ENCODE measurements at places on chromosomes 4 and X. TPM values are rescaled to one million over a fixed set of nuclear protein-coding genes. Genes with fewer than 3 reads are reported as not detected.

DNA sequence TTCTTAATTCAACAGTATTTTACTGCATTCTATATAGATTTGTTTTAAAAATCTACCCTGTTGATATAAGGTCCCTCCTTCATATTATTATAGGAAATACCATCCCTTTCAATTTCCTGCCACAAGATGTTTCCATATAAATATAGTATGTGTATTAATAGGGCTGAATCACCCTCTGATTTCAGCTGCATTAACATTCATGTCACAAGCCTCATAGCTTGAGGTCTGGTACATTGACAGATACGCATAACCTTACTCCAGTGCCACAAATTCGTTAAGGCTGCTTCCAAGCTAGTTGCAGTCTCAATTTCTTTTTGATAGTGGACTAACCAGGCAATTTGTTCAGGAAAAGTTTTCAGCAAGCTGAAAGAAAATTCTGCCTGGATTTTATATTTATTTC lies 128.4 kb downstream of the KLHL34 start:
- H3K4me1 ChIP-seq = no peaks in the 10 kb centered on the region
- no peak overlapping the region for H3K27ac ChIP-seq
- H3K36me3 ChIP-seq = peaks cover 17% of the 10 kb centered on the region

DNA sequence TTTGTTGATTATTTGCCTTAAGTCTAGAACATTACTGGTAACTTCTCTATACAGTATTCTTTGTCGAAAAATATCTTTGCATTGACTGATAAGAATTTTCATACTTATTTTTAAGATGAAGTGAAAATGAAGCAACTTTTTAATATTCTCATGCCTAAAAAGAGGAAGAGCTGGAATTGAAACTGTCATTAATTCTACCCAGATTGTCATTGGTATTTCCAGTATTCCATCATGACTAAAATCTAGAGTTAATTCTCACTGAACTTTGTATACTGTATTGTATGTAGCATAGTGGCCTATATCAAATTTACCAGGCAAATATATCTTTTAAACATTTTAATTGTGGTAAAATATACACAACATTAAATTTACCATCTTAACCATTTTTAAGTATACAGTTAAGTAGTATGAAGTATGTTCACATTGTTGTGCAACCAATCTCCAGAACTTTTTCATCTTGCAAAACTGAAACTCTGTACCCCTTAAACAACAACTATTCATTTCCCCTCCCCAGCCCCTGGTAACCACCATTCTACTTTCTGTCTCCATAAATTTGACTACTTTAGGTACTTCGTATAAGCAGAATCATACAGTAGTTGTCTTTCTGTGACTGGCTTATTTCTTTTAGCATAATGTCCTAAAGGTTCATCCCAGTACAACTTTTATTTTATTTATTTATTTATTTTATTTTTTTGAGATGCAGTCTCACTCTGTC lies 24.3 kb upstream of the ZNF41 start:
- H3K27ac ChIP-seq = no peak overlapping the region
- no peak for DNase-seq
- H3K27me3 ChIP-seq = no peaks in the 10 kb centered on the region
- H3K4me1 ChIP-seq = peaks cover 9% of the 10 kb centered on the region
- H3K36me3 ChIP-seq = no peaks in the 10 kb centered on the region
- H3K4me3 ChIP-seq = no peak overlapping the region

GRCh38 chr4:967113-968104 lies 6.0 kb downstream of the DGKQ start:
- no peaks in the 10 kb centered on the region for H3K27me3 ChIP-seq
- no peak for DNase-seq
- peaks cover 4% of the 10 kb centered on the region for H3K36me3 ChIP-seq
- H3K27ac ChIP-seq = no peak overlapping the region

DNA sequence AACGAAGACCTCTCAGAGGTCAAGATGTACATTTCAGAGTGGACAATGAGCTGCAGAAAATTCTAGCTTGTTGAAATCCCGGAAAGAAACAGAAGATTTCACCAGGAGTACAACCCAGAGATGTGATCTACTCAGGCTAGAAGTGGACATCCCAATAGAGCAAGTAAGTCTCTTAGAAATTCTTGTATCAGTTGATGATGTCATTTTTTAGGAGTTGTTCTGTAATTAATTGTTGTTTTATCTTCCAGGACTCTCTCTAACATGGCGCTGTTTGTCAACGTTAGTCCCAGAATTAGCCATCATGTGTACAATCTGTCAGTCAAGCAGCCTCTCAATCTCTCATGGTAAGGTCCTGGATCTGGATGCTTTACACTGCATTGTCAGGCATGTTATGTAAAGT lies 174.4 kb downstream of the GRIA3 start:
- no peak overlapping the region for H3K27ac ChIP-seq
- H3K4me1 ChIP-seq = no peaks in the 10 kb centered on the region
- no peak for DNase-seq

DNA sequence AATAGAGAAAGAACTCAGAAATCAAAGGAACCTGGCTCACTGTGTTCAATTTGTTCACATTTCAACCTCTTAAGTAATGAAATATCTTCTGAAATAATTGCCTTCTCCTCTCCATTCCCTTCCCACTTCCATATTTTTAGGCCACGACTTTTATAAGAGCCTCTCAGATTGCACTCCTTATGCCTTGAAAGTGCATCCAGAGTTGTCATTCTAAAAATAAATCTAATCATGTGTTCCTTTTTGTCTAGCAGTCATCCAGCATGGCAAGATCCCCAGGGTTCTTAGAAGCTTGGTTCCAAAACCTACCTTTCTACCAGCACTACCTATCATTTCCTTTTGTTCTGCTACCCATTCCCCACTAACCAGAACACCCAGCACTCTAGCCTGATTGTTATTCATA lies 42.4 kb upstream of the RPA4 start:
- H3K4me1 ChIP-seq = peaks cover 6% of the 10 kb centered on the region
- no peaks in the 10 kb centered on the region for H3K36me3 ChIP-seq
- no peak overlapping the region for H3K4me3 ChIP-seq
- no peaks in the 10 kb centered on the region for H3K27me3 ChIP-seq
- no peak for DNase-seq

GRCh38 chrX:121000589-121000988 lies 15.0 kb upstream of the CT47A1 start:
- DNase-seq = no peak
- peaks cover 15% of the 10 kb centered on the region for H3K4me1 ChIP-seq
- no peak overlapping the region for H3K4me3 ChIP-seq
- no peaks in the 10 kb centered on the region for H3K27me3 ChIP-seq
- no peaks in the 10 kb centered on the region for H3K36me3 ChIP-seq
- no peak overlapping the region for H3K27ac ChIP-seq

GRCh38 chrX:23386726-23387125 lies 52.1 kb downstream of the PTCHD1 start:
- peaks cover 2% of the 10 kb centered on the region for H3K4me1 ChIP-seq
- no peak overlapping the region for H3K27ac ChIP-seq
- no peaks in the 10 kb centered on the region for H3K36me3 ChIP-seq
- DNase-seq = no peak

DNA sequence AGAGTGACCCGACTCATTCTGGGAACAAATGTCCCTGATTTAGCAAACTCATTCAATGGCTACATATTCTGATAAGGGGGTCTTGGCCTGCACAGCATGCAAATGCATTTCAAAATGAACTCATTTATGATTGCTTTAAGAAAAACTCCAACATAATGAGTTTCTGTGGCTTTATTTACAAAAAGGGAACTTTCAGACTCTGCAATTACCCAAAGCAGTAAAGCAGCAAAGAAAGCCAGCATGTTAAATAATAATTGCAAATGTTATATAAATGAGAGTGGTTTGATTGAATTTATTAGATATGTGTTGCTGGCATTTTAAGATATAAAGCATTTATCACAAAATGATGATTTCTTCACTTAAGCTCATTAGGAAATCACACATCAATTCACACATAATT lies 295.7 kb downstream of the FBXW7 start:
- no peak overlapping the region for H3K4me3 ChIP-seq
- peaks cover 12% of the 10 kb centered on the region for H3K27me3 ChIP-seq
- DNase-seq = no peak
- H3K4me1 ChIP-seq = no peaks in the 10 kb centered on the region
- no peaks in the 10 kb centered on the region for H3K36me3 ChIP-seq
- no peak overlapping the region for H3K27ac ChIP-seq

DNA sequence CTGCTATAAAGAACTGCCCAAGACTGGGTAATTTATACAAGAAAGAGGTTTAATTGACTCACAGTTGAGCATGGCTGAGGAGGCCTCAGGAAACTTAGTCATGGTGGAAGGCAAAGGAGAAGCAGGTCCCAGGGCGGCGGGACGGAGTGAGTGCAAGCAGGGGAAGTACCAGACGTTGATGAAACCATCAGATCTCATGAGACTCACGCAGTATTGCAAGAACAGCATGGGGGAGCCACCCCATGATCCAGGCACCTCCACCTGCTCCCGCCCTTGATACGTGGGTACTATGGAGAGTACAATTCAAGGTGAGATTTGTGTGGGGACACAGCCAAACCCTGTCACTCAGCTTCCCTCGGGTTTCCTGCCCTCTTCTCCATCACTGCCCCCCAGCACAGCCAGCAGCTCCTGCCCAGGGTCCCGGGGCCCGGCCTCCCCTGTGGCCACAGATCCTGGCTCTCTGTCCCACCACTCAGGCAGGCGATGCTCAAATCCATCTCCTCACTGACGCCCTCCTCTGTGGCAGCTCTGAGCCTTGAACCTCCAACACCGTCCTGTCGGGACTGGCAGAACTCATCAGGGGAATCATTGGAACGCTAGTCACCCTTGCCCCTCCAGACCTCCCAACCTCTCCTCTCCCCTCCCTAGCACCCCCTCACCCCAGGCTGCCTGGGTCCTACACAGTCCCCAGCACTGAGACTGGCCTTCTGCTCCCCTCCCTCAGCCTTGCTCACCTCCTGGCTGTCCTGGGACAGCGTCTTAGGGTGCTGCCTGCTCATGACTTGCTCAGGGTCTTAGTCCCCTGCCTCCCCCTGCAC lies 37.6 kb downstream of the FGFRL1 start:
- no peaks in the 10 kb centered on the region for H3K36me3 ChIP-seq
- H3K4me3 ChIP-seq = no peak overlapping the region
- H3K27ac ChIP-seq = no peak overlapping the region
- peaks cover 23% of the 10 kb centered on the region for H3K27me3 ChIP-seq

GRCh38 chr4:180190382-180190781 lies 2052.8 kb upstream of the TENM3 start:
- no peaks in the 10 kb centered on the region for H3K36me3 ChIP-seq
- H3K27ac ChIP-seq = no peak overlapping the region
- no peaks in the 10 kb centered on the region for H3K4me1 ChIP-seq
- no peaks in the 10 kb centered on the region for H3K27me3 ChIP-seq

DNA sequence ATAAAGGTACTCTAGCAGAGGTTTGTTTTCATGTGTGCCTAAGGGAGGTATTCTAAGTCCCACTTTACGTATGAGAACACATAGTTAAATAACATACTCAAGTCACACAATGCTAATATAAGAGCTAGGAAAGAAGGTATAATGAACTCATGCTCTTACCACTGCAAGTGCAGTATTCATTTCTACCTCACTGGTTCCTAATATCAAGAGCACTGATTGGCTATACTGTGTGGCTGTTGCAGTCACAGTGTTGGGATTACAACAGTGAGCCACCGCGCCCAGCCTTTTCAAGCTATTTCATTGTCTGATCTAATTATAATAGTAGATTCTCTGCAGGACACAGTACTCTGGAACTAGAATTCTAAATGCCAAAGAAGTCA lies 84.0 kb downstream of the PDS5A start:
- peaks cover 17% of the 10 kb centered on the region for H3K4me1 ChIP-seq
- no peaks in the 10 kb centered on the region for H3K27me3 ChIP-seq
- peaks cover 74% of the 10 kb centered on the region for H3K36me3 ChIP-seq
- H3K27ac ChIP-seq = peak overlapping the region; percentile 33

DNA sequence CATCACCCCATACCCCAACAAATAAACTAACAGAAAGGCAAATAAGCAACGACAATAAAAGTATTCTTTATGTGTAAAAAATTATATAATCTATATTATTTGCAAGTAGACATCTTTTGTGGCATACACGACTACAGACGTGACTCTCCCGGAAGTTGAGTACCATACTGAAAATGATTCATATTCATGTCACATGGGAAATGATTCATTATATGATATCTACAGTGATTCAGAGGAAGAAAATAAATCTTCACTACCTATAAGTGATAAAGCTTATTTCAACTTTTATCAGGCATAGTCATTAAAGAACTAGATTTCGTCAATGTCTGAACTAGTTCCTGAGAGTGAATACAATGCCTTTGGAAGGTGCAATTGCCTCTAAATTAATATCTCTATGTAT lies 4.6 kb upstream of the ANTXR2 start:
- no peak for DNase-seq
- H3K27ac ChIP-seq = no peak overlapping the region
- peaks cover 32% of the 10 kb centered on the region for H3K4me1 ChIP-seq
- no peak overlapping the region for H3K4me3 ChIP-seq
- peaks cover 4% of the 10 kb centered on the region for H3K36me3 ChIP-seq

GRCh38 chrX:39710776-39711175 lies 387.0 kb downstream of the BCOR start:
- H3K27me3 ChIP-seq = no peaks in the 10 kb centered on the region
- no peak overlapping the region for H3K4me3 ChIP-seq
- H3K36me3 ChIP-seq = no peaks in the 10 kb centered on the region
- H3K27ac ChIP-seq = no peak overlapping the region
- DNase-seq = no peak

- no peak for DNase-seq
- H3K27me3 ChIP-seq = no peaks in the 10 kb centered on the region
- H3K27ac ChIP-seq = no peak overlapping the region
- H3K4me3 ChIP-seq = no peak overlapping the region
- no peaks in the 10 kb centered on the region for H3K36me3 ChIP-seq
- H3K4me1 ChIP-seq = no peaks in the 10 kb centered on the region
These were observed 177.5 kb downstream of the AR start for GRCh38 chrX:67721321-67721720.

DNA sequence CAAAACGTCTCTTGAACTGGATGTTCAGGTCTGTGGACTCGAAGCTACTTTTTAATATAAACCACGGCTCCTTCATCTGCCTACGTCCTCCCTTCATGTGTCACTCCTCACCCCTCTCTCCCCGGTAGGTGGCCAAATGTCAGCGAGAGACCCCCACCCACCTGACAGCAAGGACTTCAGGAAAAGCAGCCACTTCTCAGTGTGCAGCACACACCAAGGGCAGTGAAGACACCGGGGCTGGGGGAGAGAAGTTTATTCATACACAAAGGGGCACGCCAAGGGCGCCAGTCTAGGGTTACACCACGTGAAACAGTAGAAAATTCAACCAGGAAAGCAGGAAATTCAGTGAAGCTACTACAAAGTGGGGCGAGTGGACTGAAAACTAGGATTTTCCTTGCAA lies 181.2 kb downstream of the AFAP1 start:
- DNase-seq = no peak
- no peaks in the 10 kb centered on the region for H3K36me3 ChIP-seq
- H3K27me3 ChIP-seq = peaks cover 9% of the 10 kb centered on the region
- H3K4me1 ChIP-seq = peaks cover 3% of the 10 kb centered on the region
- no peak overlapping the region for H3K27ac ChIP-seq

- H3K36me3 ChIP-seq = peaks cover 13% of the 10 kb centered on the region
- H3K27me3 ChIP-seq = no peaks in the 10 kb centered on the region
- H3K4me1 ChIP-seq = peaks cover 15% of the 10 kb centered on the region
- no peak for DNase-seq
These were observed 9.2 kb upstream of the EOLA1 start for GRCh38 chrX:149531599-149531998.

GRCh38 chr4:106165351-106166010 lies 150.5 kb downstream of the TBCK start:
- DNase-seq = no peak
- H3K4me1 ChIP-seq = no peaks in the 10 kb centered on the region
- no peaks in the 10 kb centered on the region for H3K27me3 ChIP-seq
- H3K4me3 ChIP-seq = no peak overlapping the region

- H3K27ac ChIP-seq = no peak overlapping the region
- no peak for DNase-seq
- H3K4me1 ChIP-seq = no peaks in the 10 kb centered on the region
- no peak overlapping the region for H3K4me3 ChIP-seq
These were observed 250.8 kb downstream of the INPP4B start for GRCh38 chr4:142595222-142595871.

GUCY1A1 gene
- total RNA-seq = 0.51 TPM

SRPX gene
- not detected for total RNA-seq

ARAP2 gene
- 55.7 TPM for total RNA-seq

AREG gene
- 2.2 TPM for total RNA-seq

NHS gene
- total RNA-seq = not detected
